Activated CD4-positive, CD25-positive, alpha-beta regulatory T cell (primary cell): ENCODE measurements at places on chromosomes 11 and 22.

- no peak for DNase-seq
Measured at GRCh38 chr11:110909336-110909735, 197.1 kb upstream of the ARHGAP20 start.

DNA sequence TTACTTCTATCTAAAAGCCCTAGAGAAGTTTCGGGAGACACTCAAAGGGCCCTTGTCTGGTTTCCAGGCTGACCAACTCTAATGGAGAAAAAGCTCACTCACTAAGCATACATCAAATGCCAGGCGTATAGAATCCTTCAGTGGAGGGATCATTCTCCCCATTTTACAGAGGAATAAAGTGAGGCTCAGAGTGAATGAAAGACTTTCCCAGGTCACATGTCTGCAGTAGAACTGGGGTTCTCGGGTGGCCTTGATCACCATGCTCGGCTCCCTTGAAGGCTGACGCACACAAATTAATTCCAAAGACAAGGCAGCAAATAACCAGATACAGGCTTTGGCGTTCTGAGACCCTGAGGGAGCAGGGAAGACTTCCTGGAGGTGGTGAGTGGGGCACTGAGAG, 60.0 kb downstream of the THAP12 start:
- DNase-seq = no peak

- DNase-seq = no peak
Measured at GRCh38 chr11:127656116-127656836, 655.7 kb upstream of the KIRREL3 start.

DNA sequence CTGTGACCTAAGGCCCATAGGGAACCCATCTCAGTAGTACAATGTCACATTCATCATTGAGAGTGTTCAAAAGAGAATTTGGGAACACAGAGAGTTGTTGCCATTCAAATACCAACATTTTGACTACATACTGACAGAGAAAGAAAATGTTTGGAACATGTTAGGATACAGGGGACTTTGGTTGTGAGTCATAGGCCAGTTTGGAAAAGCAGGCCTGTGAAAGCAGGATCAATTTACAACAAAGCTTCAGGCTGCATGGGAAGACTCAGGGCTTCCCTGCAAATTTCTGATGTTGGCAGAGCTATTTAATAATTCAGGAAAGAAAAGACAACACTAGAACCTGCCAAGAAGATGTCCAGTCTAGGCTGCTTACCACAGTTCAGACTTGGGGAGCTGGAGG, 374 bp downstream of the NLRP10 start:
- DNase-seq = no peak

DNA sequence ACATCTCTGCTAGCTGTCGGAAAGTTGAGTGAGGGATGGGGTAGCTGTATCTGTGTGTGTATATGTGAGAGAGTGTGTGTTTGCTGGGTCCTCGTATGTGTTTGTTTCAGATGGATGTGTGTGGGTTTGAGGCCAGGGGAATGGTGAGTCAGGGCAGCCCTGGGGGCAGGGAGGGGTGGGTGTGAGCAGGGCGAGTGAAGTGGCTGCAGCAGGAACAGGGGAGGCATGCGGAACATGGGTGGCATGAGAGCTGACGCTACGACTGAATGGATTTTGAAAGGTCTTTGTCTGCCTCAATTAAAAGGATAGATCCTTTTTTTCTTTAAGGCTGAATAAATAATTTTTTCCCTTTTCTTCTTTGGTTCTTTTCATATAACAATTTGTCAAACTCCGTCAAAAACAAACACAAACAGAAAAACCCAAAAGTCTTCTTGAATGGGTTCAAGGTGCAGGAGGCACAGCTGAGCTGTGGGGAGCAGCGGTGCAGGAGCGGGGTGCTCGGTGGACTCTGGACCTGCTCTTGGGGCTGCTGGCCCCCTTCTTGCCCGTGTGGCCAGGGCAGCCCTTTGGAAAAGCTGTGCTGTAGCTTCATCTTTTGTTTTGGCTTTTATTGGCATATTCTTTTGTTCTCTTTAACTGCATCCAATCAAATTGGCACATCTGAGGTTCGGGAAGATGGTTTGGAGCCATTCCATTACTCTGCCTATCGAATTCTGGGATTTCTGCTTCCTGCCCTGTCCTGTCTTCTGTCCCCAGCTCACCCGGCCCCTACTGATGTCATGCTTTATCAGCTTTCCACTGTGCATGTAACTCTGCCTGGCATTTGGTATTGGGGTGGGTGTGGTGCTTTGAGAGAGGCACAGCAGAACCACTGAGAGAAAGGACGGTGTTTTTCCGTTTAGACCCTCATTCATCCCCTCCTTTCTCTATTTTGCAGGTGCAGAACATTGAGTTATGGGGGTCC, 80.1 kb downstream of the ADAMTS15 start:
- no peak for DNase-seq

DNA sequence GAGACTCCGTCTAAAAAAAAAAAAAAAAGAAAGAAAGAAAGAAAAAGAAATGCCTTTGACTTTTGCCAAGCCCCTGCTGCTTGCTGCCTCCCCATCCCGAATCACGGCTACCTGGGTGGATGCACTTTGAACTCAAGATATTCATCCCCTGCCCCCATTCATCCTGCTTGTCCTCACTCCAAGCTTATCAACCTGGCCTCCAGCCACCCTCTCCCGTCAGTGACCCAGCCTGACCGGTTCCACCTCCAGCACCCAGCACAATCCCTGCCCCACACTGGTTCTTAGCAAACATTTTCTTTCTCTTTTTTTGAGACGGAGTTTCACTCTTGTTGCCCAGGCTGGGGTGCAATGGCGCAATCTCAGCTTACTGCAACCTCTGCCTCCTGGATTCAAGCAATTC, 44.4 kb downstream of the CYTH4 start:
- DNase-seq = no peak

DNA sequence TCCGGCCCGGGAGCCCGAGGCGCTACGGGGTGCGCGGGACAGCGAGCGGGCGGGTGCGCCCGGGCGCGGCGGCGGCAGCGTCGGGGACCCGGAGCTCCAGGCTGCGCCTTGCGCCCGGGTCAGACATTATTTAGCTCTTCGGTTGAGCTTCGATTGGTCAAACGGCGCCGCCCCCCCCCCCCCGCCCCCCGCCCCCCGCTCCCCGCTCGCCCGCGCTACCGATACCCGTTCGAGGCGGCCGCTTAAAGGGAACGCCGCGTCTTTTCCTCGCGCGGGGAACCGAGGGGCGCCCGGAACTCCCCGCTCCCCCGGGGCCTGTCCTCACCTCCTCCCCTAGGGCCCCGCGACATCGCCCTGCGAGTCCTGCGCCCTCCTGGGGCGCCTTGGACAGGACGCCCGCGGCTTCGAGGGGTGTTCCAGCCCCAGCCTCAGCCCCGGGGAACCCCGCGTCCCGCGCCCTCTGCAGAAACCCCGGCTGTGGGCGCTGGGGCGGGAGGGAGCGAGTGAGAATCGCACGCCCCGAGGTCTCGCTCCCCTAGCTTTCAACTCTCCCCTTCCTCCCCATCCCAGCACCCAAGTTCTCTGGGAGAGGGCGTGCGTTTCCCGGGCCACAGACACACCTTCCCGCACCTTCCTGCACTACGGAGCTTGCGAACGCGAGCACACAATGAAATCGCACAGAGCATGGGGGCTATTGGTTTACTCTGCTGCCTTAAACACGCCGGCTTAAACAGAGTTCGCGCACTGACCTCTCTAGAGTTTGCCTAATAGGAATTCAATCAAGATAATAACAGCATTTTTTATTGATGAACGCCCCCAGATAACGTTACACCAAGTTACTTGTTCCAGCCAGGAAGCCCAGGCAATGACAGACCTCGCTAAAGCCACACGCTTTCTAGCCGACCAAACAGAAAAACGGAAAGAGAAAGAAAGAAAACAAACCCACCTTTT, at the start of gene BDNF:
Gene BDNF (minus strand): TSS at position 105 of the 951 bp plus-strand sequence. CDS start 41,891 bp downstream, outside the sequence.
- DNase-seq = no peak

GRCh38 chr22:22210889-22211833, 33.4 kb upstream of the VPREB1 start:
- no peak for DNase-seq

GRCh38 chr11:90856790-90857189, 633.9 kb upstream of the CHORDC1 start:
- no peak for DNase-seq

- DNase-seq = no peak
Measured at GRCh38 chr11:118047749-118048148, 29.1 kb upstream of the TMPRSS4 start.

- DNase-seq = no peak
Measured at GRCh38 chr11:118827118-118827517, 36.2 kb upstream of the DDX6 start.
